ENCODE measurements at places on chromosomes 3 and 15.
A peak's percentile ranks its signal among the peaks of the same experiment; 100 is the strongest.

DNA sequence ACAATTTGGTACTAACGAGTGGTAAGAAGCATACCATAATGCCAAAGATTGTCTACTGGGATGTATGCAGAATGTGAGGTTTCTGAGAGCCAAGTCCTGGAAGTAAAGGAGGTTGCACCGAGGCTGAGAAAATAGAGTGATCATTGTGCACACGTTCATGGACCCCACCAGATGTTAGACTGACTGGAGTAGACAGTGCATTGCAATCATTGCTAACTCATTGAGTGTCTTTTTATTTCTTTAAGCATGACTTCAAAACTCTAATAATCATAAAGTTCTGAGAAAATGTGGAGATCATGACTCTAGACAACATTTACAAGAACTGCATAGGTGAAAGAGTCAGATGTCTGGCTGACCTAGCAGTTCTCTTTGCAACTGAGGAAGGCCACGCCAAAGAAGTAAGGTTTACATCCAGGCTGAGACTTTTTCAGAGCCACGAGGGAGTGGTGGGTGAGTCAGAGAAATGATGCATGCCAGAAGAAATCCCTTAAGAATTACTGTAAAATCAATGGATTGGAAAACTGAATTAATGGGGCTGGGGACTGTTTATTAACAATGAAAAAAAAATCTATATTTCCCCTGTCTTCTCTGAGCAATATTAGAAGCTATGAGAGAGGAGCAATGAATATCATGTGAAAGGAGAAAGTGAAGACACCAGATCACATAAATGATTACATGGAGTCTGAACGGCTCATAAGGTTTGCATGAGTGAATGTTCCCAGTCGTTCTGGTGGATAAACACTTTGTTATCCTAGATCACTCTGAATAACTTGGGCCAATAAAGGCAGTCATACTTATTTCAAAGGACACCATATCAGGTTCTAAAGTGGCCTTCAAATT is 76.0 kb upstream of the SLC25A26 start:
- DNase-seq = peak; percentile 51

DNA sequence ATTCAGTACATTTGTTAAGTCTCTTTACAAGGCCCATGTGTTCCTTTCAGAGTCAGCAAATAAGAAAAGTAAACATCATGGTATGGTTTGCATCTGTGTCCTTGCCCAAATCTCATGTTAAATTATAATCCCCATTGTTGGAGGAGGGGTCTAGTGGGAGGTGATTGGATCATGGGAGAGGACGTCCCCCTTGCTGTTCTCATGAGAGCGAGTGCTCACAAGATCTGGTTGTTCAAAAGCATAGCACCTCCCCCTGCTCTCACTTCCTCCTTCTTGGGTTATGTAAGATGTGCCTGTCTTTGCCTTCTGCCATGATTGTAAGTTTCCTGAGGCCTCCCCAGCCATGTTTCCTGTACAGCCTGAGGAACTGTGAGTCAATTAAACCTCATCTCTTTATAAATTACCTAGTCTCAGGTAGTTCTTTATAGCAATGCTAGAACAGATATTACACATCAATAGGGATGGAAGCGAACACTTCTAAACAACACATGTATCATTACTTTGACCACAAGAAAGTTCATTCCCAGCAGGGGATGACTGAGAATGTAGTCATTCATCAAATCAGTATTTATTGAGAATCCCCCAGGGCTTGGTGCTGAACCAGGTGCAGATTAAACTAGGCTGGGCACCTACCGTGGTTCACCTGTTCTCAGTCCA is 4.1 kb downstream of the EFCAB12 start:
- DNase-seq = peak; percentile 67

DNA sequence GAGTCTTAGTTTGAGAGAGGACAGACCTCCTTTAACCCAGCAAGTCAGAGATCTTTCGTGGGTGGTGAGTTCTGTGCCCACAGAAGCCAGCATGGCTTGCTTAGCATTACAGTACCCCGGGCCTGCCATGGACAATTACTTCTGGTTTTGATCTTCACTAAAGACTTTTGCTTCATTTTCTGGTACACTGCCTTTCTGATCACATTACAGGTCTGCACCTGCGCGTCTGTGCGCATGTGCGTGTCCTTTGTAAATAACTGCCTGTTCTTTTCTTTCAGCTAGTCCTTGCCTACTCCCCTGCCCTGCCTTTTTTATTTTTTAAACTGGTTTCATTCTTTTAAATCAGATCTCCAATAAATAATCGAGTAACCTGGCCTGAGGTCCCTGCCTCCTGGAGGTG is 57.1 kb upstream of the CMTM8 start:
- no peak for DNase-seq

DNA sequence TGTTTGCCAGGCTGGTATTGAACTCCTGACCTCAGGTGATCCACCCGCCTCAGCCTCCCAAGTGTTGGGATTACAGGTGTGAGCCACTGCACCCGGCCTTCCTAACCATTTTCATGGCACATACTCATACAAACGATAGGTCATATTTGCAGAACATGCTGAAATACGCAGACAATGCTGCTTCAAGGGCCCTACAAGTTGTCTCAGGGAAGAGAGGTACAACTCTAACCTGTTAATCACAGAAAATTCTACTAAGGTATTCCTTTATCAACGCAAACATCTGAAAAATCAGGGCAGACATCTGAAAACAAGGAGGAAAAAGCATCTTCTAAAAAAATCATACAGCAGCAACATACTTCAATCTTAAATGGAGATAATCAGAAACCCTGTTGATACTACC is 39.9 kb downstream of the RAF1 start:
- no peak for DNase-seq

- peak; percentile 44 for DNase-seq
These were observed 18.6 kb downstream of the GOLIM4 start for GRCh38 chr3:168077091-168077490.

DNA sequence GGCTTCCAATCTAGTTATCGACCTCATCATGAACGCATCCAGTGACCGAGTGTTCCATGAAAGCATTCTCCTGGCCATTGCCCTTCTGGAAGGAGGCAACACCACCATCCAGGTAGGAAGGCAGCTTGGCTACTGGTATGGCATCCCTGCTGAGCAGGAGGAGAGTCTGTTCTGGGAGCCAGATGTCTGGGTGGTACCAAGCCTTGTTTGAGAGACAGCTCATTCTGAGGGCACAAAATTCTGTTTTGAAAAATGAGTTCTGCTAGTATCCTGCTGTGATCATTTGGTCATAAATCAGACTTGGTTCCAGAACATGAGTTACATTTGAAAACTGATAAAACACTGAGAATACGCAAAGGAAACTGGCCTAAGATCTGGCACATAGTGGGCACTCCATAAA is 242.1 kb downstream of the ITPR1 start:
- no peak for DNase-seq

GRCh38 chr3:122186372-122186771 is 2.9 kb downstream of the CASR start:
- no peak for DNase-seq

DNA sequence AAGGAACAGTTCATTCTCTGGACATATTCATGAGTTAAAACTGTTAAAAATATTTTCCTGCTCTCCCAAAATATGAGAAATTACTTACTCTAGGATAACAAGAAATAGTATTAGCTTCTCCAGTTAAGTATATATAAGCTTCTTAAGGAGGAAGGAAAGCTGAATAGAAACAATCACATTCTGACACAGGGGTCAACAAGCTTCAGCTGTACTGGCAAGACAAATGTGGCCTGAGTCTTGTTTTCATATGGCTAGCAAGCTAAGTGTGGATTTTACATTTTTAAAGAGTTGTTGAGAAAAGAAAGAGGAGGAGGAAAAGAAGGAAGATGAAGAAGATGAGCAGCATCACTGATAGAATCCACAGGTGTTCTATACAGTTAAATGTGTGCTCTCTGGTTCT is 313.8 kb downstream of the ZPLD1 start:
- no peak for DNase-seq

DNA sequence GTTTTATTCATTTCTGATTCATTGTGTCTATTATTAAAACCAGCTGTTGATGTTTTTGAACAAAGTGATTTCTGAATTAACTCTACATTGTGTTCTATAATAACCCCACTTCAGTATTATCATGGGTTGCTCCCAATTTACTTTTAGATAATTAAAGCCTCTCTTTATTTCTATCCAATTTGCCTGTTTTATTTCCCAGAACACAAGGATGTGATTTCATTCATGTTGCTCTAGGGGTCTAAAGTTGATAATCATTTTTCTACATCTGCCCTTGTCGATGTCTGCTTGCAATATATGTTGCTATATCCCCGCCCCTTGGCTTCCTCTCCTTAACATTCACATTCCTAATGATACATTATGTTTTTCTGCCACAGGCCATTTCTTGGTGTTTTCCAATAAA is 747.3 kb downstream of the CADM2 start:
- DNase-seq = no peak

Measured in bronchial epithelial cell (primary cell).